ENCODE measurements at places on chromosomes 16 and 17.

- no peak for DNase-seq
These were observed 8.6 kb downstream of the CCDC102A start for GRCh38 chr16:57527610-57528360.

DNA sequence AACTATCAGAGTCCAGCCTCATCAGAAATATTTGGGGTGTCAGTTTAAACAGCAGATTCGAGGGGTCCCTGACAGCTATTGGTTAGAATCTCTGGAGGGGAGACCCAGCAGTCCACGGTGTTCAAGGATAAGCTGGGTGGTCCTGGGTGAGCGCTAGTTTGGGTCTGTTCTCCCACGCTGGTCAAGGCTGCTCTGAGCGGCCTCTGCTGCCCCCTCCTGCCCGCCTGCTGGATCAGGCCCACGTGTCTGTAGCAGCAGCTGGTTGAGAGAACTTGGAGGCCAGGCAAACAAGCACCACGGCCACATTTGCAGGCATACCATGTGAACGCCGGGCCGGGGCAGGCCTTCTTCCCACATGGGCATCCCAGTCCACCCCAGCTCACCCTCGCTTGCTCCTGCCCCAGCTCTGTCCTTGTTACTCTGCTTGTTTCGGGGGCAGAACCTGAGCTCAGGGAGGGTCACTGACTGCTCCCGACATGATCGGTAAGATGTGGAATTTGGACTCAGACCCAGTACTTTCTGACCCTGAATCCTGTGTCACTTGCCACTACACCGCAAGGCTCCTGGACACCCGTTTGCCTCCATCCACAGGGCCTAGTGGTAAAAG, 7.4 kb downstream of the FOXF1 start:
- no peak for DNase-seq

- DNase-seq = no peak
These were observed 315.1 kb upstream of the EEF2KMT start for GRCh38 chr16:5412731-5413130.

GRCh38 chr17:15452746-15453145, 14.7 kb downstream of the CDRT4 start:
- DNase-seq = peak; percentile 64

DNA sequence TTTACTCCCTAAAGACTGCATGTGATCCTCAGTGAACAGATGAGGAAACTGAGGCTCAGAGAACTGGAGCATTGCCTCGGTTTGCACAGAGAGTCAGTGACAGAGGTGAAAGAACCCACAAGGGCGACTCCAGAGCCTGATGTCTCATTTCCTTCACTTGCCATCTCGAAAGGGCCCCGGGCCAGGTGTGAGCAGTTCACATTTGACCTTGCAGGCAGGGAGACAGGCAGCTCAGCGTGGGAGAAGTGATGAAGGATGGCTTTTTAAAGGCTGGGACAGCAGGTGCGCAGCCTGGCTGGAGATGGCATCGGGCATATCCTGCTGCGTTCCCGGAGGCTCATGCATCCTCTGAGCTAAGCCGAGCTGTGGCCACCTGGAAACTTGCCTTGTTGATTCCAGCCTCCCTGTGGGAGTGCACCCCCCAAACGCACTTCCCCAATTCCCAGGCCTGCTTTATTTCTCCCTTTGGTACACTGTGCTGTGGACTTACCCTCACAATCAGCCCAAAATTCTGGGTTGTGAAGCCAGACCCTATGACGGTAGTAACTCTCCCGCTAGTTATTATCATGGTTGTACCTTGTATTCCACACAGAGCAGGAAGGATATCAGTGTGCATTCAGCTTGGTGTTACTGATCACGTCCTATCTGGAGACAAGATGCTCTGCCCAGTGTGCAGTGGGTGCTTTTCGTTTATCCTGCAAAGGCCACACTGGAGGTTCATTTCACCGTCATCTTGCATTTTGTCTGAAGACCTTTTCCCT, 753.2 kb upstream of the EEF2KMT start:
- no peak for DNase-seq

DNA sequence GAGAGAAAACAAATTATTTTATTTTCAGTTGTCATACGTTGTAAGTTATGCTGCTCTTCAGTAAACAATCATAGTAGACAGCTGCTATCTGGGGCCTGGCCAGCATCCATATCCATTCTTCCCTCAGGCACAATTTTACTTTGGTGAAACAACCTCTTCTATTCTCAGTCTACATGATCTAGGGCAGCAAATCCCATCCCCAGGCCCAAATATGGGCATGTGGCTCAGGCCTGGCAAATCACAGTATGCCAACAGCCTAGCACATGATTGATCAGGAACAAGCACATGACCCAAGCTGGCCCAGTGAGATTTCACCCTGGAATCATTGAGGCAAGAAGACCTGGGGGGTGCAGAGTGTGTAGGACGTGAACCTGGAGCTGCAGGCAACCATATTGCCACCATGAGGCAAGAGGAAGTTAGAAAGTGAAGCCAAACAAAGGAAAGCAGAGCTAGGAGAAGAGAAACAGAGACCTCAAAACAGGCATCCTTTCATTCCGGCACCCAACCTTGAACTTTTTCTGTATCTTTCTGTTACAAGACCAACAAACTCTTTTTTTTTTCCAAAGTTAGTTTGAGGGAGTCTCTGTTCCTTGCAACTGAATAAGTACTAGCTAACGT, 10.3 kb upstream of the ABCC12 start:
- no peak for DNase-seq

GRCh38 chr16:7083096-7083495, 249.5 kb upstream of the RBFOX1 start:
- no peak for DNase-seq

GRCh38 chr17:68509141-68510057, 2.8 kb upstream of the PRKAR1A start:
- no peak for DNase-seq

- DNase-seq = no peak
These were observed 32.3 kb downstream of the METRNL start for GRCh38 chr17:83111516-83112282.

DNA sequence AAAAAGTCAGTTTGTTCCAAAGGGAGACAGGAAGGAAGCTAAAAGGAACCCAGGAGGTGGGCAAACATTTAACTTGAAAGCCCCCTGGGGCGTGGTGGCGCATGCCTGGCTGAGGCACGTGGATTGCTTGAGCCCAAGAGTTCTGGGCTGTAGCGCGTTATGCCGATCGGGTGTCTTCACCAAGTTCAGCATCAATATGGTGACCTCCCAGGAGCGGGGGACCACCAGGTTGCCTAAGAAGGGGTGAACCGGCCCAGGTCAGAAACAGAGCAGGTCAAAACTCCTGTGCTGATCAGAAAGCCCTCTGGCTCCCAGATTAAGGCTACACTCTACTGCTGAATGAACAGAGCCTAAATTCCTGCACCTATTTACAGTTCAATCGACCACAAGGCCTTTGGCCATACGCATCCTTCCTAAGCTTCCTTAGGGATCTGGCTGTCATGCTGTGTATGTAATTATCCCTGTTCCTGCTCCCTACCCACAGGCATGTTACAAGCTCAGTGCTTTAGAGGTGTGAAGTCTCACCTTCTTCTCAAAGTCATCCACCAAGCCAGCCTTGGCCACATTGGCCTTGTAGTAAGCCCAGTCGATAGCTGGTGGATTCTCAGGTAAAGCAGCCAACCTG, 5.0 kb downstream of the ATP5PD start:
- no peak for DNase-seq

- no peak for DNase-seq
These were observed 1.1 kb downstream of the KDM8 start for GRCh38 chr16:27204312-27204915.
